C1 segment of cervical spinal cord (tissue), 14 donors: ENCODE measurements at places on chromosomes 4 and X.

GRCh38 chrX:129626026-129626425 is 28.7 kb downstream of the APLN start:
- no peak for DNase-seq

DNA sequence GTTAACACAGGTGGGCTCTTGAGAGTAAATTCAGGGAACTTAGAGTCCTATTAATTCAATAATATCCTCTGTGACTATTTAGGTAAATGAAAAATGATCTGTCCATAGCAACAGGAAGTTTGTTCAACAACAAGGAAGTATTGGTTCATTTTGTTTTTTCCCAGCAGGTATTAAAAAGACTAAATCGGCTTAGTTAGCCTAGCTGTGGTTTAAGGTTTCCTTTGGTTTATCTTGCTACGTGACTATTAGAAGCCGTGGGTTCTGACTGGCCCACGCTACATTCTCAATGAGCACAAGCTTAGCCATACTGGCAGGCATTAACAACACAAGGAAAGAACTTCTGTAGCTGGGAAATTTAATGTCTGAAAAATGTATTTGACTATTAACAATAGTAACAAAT is 168.8 kb upstream of the HS3ST1 start:
- no peak for DNase-seq

DNA sequence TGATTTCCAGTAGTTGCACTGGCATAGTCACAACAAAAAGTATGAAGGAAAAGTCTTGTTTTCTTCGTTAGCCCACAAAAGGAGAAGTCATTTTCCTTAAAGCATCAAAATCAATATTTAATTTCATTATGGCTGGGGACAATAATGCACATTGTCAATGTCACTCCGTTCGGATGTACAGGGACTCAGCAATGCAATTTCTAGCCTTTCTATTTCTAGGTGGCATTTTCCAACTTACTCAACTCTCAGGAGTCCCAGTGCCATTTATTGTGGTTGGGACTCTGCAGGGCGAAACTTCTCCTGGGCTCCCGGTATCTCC is 99.6 kb downstream of the CEP135 start:
- no peak for DNase-seq

GRCh38 chr4:24190761-24191695 is 301.2 kb upstream of the PPARGC1A start:
- no peak for DNase-seq

GRCh38 chrX:19702856-19703255 is 184.5 kb downstream of the SH3KBP1 start:
- no peak for DNase-seq

DNA sequence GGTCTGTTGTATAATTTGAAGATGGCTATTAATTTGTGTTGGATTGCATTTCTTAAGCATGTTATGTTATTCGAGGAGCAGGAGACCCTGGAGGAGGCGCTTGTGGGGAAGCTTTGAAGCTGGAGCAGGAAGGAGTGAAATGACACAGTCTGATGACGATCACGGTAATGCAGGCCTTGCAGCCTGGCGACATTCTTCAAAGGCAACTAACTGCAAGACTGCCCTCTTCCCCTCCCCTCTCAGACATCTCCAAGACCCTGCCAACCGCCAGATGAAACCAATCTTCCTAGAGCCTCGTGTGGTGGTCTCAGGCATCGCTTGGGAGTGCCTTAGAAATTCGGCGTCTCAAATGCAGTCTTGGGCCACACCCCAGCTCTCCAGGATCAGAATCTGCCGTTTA is 16.1 kb downstream of the CLCN4 start:
- no peak for DNase-seq

- no peak for DNase-seq
Measured at GRCh38 chrX:100584611-100585010, at the start of gene TNMD. TNMD (plus strand) TSS chrX:100584936; CDS start chrX:100585019, 83 bp downstream.

DNA sequence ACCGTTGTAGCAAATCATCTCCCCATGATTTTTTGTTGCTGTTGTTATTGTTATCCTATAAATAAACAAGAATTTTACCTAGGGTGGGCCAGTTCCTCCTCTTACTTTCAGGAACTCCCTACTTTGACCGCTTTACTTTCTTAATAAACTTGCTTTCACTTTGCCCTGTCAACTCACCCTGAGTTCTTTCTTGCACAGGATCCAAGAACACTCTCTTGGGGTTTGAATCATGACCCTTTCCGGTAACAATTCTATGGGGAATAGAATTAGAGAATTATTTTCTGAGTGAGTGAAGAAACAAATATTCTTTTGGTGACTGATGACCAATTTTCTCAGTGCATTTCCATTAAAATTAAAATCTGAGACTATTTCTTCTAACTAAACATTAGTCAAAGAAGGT is 584.0 kb upstream of the TENM3 start:
- no peak for DNase-seq
